ENCODE measurements at places on chromosomes 5 and 9.

GRCh38 chr5:131661933-131662332 is 26.9 kb upstream of the RAPGEF6 start:
- no peaks in the 10 kb centered on the region for H3K4me1 ChIP-seq
- H3K27me3 ChIP-seq = no peaks in the 10 kb centered on the region
- no peak for DNase-seq
- no peak overlapping the region for H3K4me3 ChIP-seq
- no peaks in the 10 kb centered on the region for H3K36me3 ChIP-seq
- no peak overlapping the region for H3K27ac ChIP-seq

DNA sequence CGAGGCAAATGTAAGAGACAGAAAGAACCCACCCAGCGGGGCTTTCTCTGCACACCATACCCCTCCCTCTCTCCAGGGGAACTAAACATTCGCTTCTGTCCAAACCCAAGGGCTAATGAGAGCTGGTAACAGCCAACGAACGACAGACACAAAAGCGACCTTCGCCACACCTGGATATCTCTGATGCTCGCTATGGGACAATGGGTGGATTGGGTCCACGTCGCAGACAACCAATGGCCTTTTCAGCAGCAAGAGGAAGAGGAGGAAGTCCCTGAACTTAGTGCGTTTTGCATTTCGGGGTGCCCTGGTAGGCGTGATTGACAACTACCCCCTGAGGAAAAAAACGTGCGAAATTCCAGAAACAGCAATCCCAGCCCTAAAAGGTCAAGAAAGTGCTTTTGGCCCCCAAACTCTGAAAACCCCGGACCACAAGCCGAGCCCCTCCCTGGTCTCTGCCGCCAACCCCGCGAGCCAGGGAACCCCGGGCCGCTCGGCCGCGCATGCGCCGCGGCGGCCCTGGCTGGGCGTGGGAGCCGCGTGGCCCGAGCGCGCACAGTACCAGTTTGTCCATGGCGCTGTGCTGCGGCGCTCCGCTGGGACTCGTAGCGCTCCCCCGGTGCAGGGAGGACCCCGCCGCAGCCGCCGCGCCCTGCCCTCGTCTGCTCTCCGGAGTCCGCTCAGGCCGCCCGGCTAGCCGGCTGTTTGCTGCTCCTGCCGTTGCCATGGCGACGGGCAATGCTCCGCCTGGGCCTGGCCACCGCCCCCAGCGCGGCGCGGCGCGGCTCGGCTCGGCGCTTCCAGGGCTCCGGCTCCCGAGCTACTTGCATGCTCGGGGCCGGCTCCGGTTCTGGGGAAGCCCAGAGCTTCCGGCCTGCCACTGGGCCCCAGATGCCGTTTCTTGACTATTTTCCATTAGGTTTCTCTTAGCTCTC is 66.9 kb upstream of the DNAH5 start:
- H3K27me3 ChIP-seq = no peaks in the 10 kb centered on the region
- H3K27ac ChIP-seq = peak overlapping the region; percentile 63
- H3K36me3 ChIP-seq = no peaks in the 10 kb centered on the region
- DNase-seq = peak; percentile 97
- peaks cover 24% of the 10 kb centered on the region for H3K4me1 ChIP-seq
- H3K4me3 ChIP-seq = peak overlapping the region; percentile 67

- no peak overlapping the region for H3K4me3 ChIP-seq
- H3K27ac ChIP-seq = no peak overlapping the region
- no peaks in the 10 kb centered on the region for H3K27me3 ChIP-seq
- DNase-seq = no peak
Measured at GRCh38 chr5:87074934-87075541, 192.6 kb upstream of the RASA1 start.

DNA sequence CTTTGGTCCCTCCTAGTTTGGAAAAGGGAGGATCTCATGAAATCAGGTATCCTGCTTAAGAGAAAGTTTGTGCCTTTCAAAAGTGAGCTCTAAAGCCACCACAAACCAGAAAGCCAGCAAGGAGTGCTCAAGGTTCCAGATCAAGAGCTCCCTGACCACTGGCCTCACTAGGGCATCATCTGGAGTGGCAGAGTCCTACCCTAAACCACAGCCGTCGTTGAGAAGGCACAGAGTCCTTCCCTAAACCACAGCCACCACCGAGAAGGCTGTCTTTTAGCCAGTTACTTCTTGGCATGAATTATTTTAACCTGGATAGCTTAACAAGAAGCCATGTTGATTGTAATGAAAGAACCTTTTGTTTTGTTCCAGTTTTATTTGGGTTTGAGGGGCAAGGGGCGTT is 102.9 kb downstream of the FRMD3 start:
- no peaks in the 10 kb centered on the region for H3K36me3 ChIP-seq
- no peak for DNase-seq
- no peaks in the 10 kb centered on the region for H3K27me3 ChIP-seq
- peaks cover 25% of the 10 kb centered on the region for H3K4me1 ChIP-seq
- no peak overlapping the region for H3K27ac ChIP-seq

DNA sequence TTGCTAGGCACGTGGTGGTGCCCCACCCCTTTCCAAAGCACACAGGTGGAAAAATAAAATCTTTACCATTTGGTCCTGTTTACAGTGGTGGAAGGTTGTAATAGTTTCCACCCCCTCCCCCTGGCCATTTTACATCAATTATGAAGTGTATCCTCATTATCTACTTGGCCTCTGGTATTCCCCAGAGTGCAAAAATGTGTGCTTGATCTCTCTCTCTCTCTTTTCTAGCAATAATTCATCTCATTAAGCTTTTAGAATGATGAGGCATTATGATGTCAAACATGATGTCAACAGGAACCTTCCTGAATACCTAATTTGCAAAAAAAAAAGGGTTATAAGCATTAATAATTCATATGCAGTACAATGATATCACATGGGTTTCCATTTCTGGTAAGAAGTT is 3.1 kb downstream of the PDE8B start:
- DNase-seq = no peak
- H3K36me3 ChIP-seq = no peaks in the 10 kb centered on the region
- H3K4me1 ChIP-seq = no peaks in the 10 kb centered on the region
- H3K4me3 ChIP-seq = no peak overlapping the region
- no peak overlapping the region for H3K27ac ChIP-seq

- no peaks in the 10 kb centered on the region for H3K27me3 ChIP-seq
- no peaks in the 10 kb centered on the region for H3K4me1 ChIP-seq
- no peaks in the 10 kb centered on the region for H3K36me3 ChIP-seq
- DNase-seq = no peak
- no peak overlapping the region for H3K4me3 ChIP-seq
Measured at GRCh38 chr9:23663536-23663935, 162.5 kb downstream of the ELAVL2 start.

DNA sequence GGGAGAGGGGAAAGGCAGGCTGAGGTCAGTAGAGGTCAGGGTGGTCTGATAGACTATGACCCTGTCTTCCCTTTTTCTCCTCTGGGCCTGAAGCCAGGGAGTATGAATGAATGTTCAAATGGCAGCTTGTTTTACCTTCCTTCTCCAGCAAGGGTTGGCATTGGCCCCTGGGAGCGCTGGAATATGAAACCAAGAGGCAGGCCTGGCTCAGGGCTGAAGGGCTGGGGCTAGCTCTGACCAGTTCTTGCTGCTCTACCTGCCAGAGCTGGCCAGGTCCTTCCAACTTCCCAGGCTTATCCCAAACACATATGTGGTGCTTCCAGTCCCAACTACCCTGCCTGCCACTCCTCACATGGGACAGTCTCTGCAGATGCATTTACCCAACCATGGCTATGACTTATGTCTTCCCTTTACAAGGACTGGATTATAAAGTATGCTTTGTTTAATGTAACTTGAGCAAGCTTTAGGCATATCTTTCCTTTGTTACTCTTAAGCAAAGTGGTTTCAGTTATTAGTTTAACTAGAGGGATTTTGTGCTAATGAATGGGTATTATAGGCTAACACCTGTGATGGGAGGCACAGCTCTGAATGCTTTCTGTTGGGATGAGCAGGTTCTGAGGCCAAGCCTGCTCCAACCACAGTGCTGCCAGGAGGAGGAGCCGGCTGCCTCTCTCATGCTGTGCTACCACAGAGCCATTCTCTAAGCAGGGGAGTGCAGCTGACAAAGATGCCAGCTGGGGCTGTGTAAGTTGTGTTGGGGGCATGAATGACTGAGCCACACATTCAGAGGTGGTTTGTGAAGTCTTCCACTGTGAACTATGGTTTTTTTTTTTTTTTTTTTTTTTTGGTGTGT is 6.1 kb downstream of the CCNI2 start:
- H3K27ac ChIP-seq = no peak overlapping the region
- H3K4me3 ChIP-seq = no peak overlapping the region

- H3K4me1 ChIP-seq = no peaks in the 10 kb centered on the region
- H3K36me3 ChIP-seq = no peaks in the 10 kb centered on the region
- no peaks in the 10 kb centered on the region for H3K27me3 ChIP-seq
- H3K4me3 ChIP-seq = no peak overlapping the region
- no peak overlapping the region for H3K27ac ChIP-seq
Measured at GRCh38 chr5:107184066-107184465, 486.7 kb downstream of the EFNA5 start.

DNA sequence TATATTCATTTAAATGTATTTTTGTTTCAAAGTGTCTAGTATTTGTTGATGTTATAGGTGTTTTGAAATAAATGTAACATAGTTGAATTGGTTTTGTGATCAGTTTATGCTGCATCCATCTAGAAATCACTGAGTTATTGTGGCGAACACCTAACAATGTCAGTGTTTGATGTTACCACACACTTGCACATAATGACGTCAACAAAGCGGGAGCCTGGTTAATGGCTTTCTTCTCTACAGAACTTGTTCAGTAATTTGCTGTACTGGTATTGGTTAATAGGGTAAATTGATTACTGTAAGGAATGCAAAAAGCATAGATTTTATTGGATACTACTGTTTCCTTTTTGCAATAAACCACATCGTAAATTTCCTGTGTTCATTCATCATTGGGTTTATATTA is 133.0 kb downstream of the ATG10 start:
- no peak for DNase-seq
- peaks cover 3% of the 10 kb centered on the region for H3K4me1 ChIP-seq
- H3K27me3 ChIP-seq = no peaks in the 10 kb centered on the region
- no peaks in the 10 kb centered on the region for H3K36me3 ChIP-seq
- H3K27ac ChIP-seq = no peak overlapping the region

DNA sequence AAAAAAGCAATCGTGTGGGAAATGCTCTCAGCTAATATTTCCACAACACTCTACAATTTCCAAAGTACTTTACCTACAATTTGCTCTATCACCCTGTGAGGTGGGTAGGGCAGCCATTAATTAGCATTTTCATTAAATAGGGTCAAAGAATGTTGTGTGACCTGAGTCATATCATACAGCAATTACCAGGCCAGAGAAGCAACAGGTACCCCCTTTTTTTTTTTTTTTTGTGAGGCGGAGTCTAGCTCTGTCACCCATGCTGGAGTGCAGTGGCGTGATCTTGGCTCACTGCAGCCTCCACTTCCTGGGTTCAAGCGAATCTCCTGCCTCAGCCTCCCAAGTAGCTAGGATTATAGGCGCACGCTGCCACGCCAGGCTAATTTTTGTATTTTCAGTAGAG is 108.8 kb upstream of the RETREG1 start:
- no peak for DNase-seq
- H3K4me1 ChIP-seq = peaks cover 11% of the 10 kb centered on the region
- no peaks in the 10 kb centered on the region for H3K36me3 ChIP-seq
- H3K4me3 ChIP-seq = no peak overlapping the region
- no peak overlapping the region for H3K27ac ChIP-seq

- H3K4me3 ChIP-seq = no peak overlapping the region
- DNase-seq = no peak
- no peaks in the 10 kb centered on the region for H3K4me1 ChIP-seq
Measured at GRCh38 chr5:1793301-1793740, 6.3 kb downstream of the MRPL36 start.

DNA sequence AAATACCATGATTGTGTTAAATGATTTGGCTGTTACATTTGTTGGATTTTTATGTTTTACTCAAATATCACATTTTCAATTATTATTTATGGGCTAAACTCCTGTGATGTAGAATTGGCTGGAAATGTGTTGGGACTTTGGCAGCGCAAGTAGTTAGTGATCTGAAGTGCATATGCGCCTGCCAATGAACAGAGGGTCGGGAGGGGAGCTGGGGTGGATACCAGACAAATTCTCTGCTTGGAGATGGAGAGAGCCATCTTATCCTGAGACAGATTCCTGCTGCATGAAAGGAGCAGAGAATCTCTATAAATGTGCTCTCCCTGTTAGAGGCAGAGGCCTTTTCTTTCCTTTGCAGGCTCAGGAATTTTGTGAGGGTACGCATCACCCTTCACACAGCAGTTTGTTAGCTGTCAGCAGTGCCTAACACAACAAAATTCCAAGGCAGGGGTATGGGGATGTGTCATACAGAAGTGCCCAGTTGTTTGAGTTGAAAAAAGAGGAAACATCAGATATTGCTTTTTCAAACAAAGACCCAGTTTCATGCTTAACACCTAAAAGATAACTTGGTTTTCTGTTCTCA is 489.1 kb downstream of the CSNK1G3 start:
- no peak for DNase-seq
- no peak overlapping the region for H3K4me3 ChIP-seq
- no peaks in the 10 kb centered on the region for H3K27me3 ChIP-seq

GRCh38 chr5:72013766-72014624 is 93.3 kb upstream of the MAP1B start:
- DNase-seq = no peak
- no peak overlapping the region for H3K4me3 ChIP-seq
- no peaks in the 10 kb centered on the region for H3K36me3 ChIP-seq
- H3K27ac ChIP-seq = no peak overlapping the region
- H3K4me1 ChIP-seq = no peaks in the 10 kb centered on the region
- H3K27me3 ChIP-seq = no peaks in the 10 kb centered on the region

- no peak overlapping the region for H3K4me3 ChIP-seq
- no peaks in the 10 kb centered on the region for H3K36me3 ChIP-seq
- DNase-seq = no peak
- no peaks in the 10 kb centered on the region for H3K4me1 ChIP-seq
Measured at GRCh38 chr9:127921557-127922120, 4.8 kb upstream of the ST6GALNAC4 start.

DNA sequence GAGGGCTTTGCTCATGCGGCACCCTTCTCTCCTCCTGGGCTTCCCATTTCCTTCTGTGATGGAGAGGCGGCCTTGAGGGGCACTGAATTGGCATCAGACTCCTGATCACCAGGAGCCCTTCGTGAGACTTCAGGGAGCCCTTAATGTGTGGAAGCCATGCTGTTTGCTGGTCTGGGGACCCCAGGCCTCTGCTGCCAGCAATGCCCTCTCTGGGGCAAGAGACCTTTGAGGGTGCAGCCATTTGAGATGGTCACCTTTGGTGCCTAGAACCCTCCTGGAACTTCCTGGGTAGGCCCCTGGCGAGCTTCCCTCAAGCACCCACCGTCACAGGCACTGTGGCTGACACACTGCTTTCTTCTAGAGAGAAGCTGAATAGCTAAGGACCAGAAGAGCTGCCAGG is 338.7 kb upstream of the IRX4 start:
- H3K36me3 ChIP-seq = no peaks in the 10 kb centered on the region
- no peak for DNase-seq
- H3K4me1 ChIP-seq = no peaks in the 10 kb centered on the region
- no peak overlapping the region for H3K4me3 ChIP-seq

DNA sequence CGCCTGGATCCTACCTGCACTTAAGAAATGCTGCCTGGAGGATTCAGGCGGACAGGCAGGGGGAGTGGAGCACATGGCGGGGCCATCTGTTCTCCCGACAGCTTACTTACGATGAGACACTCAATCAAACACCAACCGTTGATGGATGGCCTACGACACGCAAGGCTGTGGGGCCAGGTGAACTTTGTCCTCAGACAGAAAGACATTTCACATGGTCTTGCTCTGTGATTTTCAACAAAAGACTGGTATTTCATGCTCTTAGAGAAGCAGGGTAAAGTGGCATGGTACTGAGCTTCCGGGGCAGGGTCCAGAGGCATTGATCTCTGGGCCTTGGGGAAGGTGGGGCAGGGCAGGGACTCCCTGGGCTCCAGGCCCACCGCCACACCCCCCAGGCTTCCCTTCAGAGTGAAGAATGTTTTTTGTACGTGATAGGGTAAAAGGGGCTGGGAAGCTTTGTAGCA is 9.1 kb upstream of the OLFM1 start:
- no peak overlapping the region for H3K4me3 ChIP-seq
- H3K4me1 ChIP-seq = no peaks in the 10 kb centered on the region
- no peaks in the 10 kb centered on the region for H3K27me3 ChIP-seq
- no peaks in the 10 kb centered on the region for H3K36me3 ChIP-seq
- no peak overlapping the region for H3K27ac ChIP-seq
- DNase-seq = no peak
